Caco-2 (cell line): ENCODE measurements at places on chromosomes 12 and 14. TPM values are rescaled to one million over a fixed set of nuclear protein-coding genes. Genes with fewer than 3 reads are reported as not detected.

LGR5 gene
- total RNA-seq, result 28.0 and 28.4 TPM in 2 replicates

DNA sequence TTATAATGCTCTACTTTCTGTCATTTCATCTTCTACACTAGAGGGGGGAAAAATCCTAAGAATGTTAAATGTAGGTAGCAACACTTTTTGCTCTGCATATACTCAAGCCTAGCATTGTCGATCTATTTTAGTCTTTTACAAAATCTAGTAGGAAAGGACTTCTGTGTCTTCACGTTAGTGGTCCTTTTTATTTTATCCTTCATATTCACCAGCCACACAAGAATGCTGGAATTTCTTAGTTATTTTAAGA lies 253.0 kb upstream of the FLRT2 start:
- DNase-seq, result no peak

PLCZ1 gene
- not detected in 2 replicates for total RNA-seq

- peak; percentile 96 for DNase-seq
These were observed 87.2 kb downstream of the NINJ2 start for GRCh38 chr12:575948-576614.

GRCh38 chr14:73428353-73428824 lies 30.0 kb downstream of the NUMB start:
- peak; percentile 42 for DNase-seq

TOMM20L gene
- 1.2 and 1.7 TPM in 2 replicates for total RNA-seq

DNA sequence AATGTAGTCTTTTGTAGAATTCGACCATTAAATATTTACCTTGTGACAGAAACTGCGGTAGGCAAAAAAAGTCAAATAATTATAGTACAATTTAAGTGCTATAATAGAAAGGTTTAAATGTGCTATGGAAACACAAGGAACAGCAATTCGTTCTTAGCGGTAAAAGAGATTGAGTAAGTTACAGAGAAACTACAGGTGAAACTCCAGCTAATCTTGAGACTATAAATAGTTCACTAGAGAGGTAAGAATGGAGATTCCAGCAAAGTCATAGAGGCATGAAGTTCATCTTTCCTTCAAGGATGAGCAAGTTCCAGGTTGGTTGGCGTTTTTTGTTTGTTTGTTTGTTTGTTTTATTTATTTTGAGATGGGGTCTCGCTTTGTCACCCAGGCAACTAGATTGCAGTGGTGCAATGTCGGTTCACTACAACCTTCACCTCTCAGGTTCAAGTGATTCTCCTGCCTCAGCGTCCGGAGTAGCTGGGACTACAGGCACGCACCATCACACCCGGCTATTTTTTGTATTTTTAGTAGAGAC lies 878 bp upstream of the R3HDM2 start:
- DNase-seq, result no peak

DNA sequence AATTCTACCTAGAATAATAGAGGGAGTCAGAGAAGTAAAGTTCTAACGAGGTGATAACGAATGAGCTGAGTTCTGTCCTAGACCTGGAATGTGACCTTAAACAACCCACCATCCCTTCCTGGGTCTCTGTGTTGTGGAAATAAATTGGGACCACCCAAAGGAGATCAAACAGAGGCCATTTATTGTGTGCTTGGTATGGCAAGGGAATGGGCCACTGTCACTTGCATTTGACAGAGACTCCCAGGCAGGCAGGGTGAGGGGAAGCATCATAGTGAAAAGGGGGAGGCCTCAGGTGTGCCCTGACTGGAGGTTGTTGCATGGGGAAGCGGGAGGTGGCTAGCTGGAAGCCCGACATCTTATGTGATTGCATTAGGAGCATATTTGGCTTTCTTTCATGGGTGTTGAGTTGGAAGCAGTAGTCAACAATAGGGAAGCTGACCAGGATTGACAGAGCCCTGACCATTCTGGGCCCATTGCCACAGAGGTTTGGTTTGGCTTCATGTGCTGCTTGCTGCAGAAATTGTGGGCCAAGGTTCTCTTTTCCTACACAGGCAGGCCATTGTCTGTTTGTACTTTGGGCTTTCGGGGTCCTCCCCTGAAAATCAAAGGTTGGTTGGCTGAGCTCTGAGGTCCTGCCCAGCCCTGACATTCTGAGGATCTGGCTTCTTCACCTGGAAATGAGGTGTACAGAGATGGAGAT lies 17.6 kb upstream of the FAM181A start:
- DNase-seq, result no peak

- no peak for DNase-seq
These were observed 89.8 kb downstream of the RERG start for GRCh38 chr12:15131431-15131830.

PLA2G1B gene
- total RNA-seq, result not detected in 2 replicates

VDR gene
- 13.6 and 15.4 TPM in 2 replicates for total RNA-seq

STAT6 gene
- 44.2 and 49.5 TPM in 2 replicates for total RNA-seq

DNA sequence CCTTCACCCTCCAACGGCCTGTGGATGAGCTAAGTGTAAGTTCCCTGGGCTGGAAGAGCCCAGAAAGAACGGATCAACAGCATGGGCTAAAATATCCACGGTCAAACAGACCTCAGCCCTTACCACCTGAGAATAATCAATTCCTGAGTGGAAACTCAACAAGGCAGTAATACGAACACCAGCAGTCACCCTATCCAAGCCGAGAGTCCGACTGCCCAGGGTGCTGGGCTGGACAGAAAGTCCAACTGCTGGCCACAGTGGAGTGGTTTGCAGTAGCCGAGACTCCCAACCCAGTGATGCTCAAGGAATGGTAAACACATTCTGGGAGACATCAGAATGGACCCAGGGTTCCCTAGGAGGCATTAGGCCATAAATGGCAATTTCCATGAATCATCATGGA lies 36.8 kb downstream of the ANO2 start:
- no peak for DNase-seq

- peak; percentile 60 for DNase-seq
These were observed 105.1 kb downstream of the PRIMA1 start for GRCh38 chr14:93683226-93683625.

ASIC1 gene
- 15.6 and 17.8 TPM in 2 replicates for total RNA-seq

DNA sequence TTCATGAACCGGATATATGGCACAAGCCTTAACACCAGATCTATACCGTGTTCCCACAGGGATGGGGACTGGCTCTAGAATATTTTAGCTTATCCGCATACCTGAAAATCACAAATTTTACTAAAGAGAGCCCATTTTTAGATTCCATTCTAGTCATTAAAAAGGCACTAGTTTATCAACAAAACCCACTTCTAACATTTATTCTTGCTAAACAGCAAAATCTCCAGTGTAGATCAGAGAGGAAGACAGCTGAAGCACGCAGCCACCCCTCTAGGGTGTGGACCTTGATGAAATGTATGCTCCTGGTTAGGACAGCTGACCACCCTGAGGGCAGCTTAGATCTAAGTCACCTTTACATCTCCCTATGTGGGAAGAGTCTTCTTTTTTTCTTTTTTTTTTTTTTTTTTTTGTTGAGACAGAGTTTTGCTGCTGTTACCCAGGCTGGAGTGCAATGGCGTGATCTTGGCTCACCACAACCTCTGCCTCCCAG lies 62.4 kb downstream of the EID3 start:
- no peak for DNase-seq

DNA sequence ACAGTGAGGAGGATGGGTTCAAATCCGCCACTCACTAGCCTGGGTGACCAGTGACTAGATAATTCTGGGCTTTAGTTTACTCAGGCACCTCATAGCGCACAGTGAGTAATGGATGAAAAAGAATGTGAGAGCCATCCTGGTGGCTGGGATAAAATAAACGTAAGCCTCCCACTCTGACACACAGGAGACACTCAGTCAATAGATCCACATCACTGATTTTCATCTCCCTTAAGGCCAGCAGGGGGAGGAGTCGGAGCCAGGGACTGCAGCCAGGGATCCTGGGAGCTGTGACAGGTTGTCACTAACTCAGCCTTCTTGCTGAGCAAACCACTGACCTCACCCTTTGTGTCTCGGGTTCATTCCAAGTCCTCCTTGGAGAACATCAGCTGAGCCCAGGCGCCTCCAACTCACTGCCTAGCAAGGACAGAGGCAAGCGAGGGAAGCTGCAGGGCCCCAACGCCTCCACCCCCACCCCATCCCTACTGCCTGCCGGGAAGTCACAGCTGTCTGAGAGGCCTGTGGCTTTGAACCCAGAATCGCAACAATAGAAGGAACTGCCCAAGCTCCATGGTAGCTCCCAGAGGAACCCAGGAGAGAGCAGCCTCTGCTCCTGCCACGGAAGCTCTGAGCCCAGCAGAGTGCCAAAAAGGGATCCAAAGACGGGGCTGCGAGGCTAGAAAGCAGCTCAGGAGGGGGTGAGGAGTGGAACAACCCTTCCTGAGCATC lies 30.7 kb downstream of the PXN start:
- peak; percentile 83 for DNase-seq

DNA sequence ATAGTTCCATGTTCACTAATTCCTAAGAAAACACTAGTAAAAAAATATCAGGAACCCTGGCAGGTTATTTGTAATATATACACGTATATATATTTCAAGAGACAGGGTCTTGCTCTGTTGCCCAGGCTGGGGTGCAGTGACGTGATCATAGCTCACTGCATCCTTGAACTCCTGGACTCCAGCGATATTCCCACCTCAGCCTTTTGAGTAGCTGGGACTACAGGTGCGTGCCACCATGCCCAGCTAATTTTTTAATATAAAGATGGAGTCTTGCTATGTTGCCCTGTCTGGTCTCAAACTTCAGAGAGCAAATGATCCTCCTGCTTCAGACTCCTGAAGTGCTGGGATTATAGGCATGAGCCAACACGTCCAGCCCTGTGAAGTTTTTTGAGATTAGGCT lies 16.2 kb downstream of the GPRC5A start:
- DNase-seq, result no peak

BCL11B gene
- 0.05 TPM in 1 of 2 replicates, not detected in the other for total RNA-seq

RPL10L gene
- not detected in 2 replicates for total RNA-seq

GRCh38 chr14:59429790-59430189 lies 35.4 kb downstream of the GPR135 start:
- no peak for DNase-seq

GRCh38 chr12:57240066-57240921 lies 10.7 kb downstream of the STAC3 start:
- DNase-seq, result peak; percentile 64

AICDA gene
- total RNA-seq, result not detected in 2 replicates

- DNase-seq, result no peak
These were observed 49.1 kb downstream of the ANKS1B start for GRCh38 chr12:99935608-99936007.

- peak; percentile 82 for DNase-seq
These were observed 283.5 kb downstream of the KSR2 start for GRCh38 chr12:117685110-117685926.

- DNase-seq, result peak; percentile 31
These were observed 60.7 kb downstream of the MSRB3 start for GRCh38 chr12:65339161-65339560.

- DNase-seq, result peak; percentile 85
These were observed at the start of gene ALDH2 for GRCh38 chr12:111766608-111767361. TSS of gene ALDH2 (plus strand) at chr12:111766933. CDS start at chr12:111766983, 50 bp downstream.

ATN1 gene
- 126 TPM in 2 replicates for total RNA-seq

IAPP gene
- not detected in 2 replicates for total RNA-seq

TUNAR gene
- not detected in 2 replicates for total RNA-seq

DNA sequence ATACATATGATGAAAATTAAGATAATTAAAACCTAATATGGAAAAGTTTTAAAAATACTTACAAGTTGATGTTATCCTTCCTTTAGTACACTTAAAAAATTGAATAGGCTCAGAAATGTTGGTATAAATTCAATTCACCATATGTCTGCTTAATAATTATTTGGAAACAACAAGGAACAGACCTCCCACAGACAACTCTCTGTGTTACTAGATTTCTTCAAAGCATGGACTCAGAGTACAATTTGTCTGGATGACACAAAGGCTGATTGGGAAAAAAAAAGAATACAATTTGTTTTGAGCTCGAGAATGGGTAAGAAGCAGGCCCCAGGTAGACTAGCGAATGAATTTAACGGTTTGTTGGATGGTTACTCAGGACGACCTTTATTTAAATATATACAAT lies 48.9 kb upstream of the BTG1 start:
- no peak for DNase-seq

GRCh38 chr14:26216786-26217185 lies 381.0 kb downstream of the NOVA1 start:
- DNase-seq, result no peak

DNA sequence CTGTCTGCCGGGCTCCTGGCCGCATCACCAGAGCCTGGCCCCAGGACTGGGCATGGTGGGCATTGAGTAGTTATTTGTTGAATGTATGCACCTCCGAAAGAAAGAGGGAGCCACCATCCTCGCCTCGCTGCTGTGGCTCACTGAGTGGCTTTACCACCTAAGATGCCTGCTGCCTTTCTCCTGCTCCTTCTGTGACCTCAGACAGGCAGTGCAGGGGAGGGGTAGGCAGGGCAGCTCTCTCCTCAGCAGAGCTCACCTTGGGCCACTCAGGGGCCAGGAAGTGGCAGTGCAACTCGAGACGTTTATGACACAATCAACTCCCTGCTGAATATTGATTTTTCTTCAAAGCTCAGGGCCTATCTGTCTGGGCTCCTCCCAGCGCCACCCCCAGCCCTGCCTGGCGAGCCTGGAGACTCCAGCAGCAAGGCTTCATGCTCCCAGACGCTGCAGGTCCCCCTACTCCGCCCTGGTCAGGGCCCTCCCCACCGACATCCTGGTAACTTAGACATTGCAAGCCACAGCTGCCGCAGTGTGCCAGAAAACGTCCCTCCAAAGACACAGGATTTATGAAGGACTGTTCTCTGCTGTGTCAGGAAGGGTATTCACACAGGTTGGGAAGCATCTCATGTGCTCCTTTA lies 84.3 kb upstream of the DIO3 start:
- peak; percentile 78 for DNase-seq

TAS2R43 gene
- not detected in 2 replicates for total RNA-seq

DNA sequence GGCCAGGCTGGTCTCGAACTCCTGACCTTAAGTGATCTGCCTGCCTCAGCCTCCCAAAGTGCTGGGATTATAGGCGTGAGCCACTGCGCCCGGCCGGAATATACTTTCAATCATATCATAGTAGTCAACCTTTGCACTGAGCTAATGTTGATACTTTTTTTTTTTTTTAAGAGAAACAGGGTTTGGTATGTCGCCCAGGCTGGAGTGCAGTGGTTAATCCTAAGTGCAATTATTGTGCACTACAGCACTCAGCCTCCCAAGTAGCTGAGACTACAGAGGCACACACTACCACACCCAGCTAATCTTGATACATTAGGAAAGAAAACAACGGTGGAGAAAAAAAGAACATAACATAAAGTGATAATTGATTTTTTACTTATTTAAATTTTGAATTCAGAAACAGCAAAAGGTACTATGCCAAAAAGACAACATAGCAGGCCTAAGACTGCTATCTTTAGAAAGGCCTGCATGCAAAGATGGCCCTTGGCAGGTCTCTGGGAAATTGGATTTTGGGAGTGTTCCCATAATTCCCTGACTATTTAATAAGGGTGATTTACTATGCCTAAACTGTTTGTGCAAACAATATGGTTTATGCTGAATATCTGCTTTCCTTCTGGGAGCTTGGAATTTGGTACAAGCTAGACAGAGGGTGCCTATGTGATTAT lies 15.5 kb downstream of the BTBD7 start:
- DNase-seq, result no peak

SLCO1B1 gene
- total RNA-seq, result 0.18 and 0.51 TPM in 2 replicates

GRCh38 chr14:94377866-94378470 lies 10.4 kb downstream of the SERPINA1 start:
- DNase-seq, result no peak

GRCh38 chr12:9718968-9719367 lies 13.9 kb downstream of the CLECL1 start:
- peak; percentile 57 for DNase-seq

GPD1 gene
- 1.5 and 1.9 TPM in 2 replicates for total RNA-seq
